Occipital lobe (tissue), 3 donors: ENCODE measurements at places on chromosomes 7 and 10.

DNA sequence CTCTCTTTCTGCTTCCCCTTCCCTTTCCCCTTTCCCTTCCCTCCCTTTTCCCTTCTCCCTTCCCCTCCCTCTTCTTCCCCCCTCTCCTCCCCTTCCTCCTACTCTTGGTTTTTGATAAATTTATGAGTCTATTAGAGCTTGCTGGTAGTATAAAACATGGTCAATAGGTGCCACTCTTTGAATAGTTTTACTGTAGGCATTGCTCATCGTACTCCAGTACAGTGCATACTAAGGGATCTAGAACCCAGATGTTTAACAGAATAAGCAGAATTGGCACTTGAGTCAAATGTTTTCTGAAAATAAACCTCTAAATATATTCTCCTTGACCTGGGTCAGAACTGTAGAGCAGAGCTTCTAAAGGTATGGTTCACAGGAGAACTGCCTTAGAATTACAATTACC lies 126.7 kb downstream of the SORCS3 start:
- DNase-seq = no peak

- no peak for DNase-seq
Measured at GRCh38 chr10:112587729-112588128, 140.7 kb downstream of the VTI1A start.

- no peak for DNase-seq
Measured at GRCh38 chr10:21499701-21500577, 25.5 kb downstream of the SKIDA1 start.

DNA sequence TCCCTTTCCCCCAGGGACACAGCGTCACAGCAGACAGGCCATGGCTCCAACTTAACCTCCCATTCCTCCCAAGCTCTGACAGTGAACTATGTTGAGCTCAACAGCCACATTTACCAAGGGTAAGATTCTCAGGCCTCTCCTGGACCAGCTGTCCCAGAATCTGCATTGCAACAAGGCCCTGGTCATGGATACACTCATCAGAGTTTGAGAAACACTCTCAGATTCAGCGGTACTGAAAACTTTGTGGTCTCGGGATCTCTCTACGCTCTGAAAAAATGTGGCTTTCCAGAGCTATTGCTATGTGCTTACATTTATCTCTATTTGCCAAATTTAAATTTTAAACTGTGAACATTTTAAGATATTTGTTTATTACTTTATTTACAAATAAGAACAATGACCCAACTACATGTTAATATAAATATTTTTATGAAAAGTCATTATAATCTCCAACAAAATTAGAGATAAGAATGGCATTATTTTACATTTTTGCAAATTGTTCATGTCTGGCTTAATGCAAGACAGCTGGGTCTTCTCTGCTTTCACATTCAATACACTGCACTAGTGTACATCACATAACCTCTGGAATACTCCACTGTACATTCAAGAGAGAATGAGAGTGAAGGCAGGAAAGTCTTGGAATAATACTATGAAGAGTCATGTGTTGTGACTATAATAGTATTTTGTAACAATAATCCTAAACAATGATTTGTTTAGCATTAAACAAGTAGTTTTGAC lies 190.9 kb upstream of the PITRM1 start:
- no peak for DNase-seq

DNA sequence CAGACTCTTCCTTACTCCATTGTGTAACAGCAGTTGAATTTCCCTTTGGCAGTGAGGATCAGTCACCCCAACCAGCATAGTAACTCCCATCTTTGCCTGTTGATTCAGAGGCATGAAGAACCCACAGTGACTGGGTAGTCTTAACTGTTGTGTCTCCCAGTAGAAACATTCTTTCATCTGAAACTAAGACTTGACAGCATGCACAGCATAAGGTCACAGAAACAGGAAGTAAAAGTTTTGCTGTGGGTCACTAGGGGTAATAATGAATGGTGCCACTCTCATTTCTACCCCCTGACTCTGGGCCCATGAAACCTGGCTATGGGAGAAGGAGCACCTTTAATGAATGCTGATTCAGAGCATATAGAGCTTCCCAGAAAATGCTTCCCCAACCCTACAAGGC lies 8.3 kb upstream of the FRMPD2 start:
- no peak for DNase-seq

DNA sequence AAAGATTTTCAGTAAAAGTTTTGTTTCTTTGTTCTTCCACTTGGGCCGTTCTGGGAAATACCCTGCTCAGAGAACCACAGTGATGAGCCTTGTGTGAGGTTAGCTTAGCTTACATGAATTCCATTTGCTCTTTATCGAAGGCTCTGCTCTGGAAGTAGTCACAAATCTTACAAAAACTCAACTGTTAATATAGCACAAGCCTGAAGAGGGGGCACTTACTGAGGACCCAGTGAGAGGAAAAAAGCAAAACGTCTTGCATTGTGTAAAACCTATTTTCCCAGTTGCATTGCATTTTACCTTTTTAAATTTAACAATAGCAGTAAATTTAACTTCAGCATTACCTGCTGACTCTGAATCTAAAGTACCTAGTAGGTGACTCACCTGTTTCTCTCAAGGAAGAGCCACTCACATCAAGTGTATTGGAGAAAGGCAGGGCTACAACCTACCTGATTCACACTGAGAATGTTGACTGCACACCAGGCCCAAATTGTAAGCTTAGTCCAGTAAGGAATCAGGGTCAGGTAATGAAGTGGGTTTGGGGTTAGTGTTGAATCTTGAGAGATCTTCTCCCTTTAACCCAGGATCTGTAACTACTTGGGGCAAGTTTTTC lies 42.3 kb downstream of the PPP1R17 start:
- DNase-seq = no peak

- no peak for DNase-seq
Measured at GRCh38 chr7:121126801-121127534, 138.5 kb downstream of the CPED1 start.

GRCh38 chr7:99143521-99143852 lies 421 bp downstream of the SMURF1 start:
- DNase-seq = no peak

- DNase-seq = no peak
Measured at GRCh38 chr10:86261941-86262687, 104.5 kb downstream of the GRID1 start.

- DNase-seq = no peak
Measured at GRCh38 chr10:19488592-19489280, 327.5 kb upstream of the PLXDC2 start.

DNA sequence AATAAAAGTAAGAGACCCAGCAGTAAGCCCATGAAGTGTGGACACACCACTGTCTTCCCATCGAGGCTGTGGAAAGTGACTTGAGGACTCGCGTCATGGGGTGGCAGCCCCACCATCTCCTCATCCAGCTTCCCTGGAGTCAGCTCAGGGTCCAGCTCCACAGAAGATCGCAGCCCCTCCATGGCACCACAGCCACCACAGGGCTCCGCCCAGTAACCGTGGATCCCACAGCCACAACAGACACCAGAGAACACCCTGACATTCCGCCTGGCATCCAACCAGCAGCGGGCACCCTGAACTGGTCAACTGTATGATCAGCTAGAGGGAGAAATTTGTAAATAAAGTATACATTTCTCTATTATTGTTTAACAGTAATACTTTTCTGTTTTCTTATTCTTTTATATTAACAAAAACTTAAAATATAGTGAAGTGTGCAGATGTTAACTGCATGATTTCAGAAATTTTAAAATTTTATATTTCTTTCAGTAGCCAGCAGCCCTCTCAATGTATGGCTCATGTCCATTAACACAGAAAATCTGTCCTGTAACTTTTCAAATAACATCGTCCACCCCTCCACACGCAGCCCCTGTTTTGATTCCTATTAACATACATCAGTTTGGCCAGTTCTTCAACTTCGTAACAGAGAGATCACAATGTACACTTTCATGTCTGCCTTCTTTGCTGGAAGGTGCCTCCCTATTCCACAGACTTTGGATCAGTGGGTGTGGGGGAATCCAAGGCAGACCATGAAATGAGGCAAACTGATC lies 69.7 kb downstream of the ITGB1 start:
- no peak for DNase-seq
